Iris pigment epithelial cell (primary cell): ENCODE measurements at places on chromosomes 2 and 18.

DNA sequence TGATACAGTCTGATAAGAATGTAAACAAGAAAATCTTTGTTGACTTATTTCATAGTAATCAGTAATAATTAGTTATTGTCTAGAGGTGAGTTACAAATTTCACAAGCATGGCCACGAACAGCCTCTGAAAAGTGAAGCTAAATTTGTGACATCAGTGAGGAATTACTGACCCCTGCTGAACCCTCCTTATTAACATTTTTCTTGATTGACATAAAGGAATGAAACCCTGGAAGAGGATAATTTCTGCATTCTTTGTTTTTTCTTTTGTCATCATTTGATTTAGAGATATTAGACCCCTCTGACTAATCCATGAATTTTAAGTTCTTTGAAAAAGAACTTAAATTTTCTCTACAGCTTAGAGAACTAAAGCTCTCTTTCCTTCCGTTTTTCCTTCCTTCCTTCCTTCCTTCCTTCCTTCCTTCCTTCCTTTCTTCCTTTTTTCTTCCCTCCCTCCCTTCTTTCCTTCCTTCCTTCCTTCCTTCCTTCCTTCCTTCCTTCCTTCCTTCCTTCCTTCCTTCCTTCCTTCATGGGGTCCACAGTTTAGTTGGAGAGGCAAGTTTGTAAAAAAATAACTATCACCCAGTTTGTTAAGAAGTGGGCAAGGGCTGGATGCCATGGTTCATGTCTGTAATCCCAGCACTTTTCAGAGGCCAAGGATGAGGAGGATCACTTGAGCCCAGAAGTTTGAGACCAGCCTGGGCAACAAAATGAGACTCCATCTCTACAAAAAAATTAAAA lies 387.0 kb downstream of the MTX2 start:
- DNase-seq: no peak

- DNase-seq: no peak
Measured at GRCh38 chr2:225064928-225065327, 22.7 kb upstream of the DOCK10 start.

GRCh38 chr2:192195548-192196418 lies 1.1 kb upstream of the TMEFF2 start:
- peak; percentile 24 for DNase-seq

GRCh38 chr2:233817361-233817911 lies 36.9 kb downstream of the HJURP start:
- DNase-seq: peak; percentile 37

GRCh38 chr2:234308813-234309195 lies 188.1 kb downstream of the ARL4C start:
- DNase-seq: peak; percentile 66

DNA sequence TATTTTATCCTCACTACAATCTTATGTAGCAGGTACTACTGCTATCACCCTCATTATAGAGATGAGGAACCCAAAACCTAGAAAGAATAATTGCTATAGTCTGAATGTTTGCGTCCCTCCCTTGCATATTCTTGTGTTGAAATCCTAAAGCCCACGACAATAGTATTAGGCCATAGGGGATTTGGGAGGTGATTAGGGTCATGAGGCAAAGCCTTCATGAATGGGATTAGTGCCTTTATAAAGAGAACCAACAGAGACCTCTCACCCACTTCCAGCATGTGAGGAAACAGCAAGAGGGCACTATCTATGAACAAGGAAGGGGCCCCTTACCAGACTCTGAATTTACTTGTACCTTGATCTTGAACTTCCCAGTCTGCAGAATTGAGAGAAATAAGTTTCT lies 500.3 kb upstream of the FAM98A start:
- DNase-seq: no peak

DNA sequence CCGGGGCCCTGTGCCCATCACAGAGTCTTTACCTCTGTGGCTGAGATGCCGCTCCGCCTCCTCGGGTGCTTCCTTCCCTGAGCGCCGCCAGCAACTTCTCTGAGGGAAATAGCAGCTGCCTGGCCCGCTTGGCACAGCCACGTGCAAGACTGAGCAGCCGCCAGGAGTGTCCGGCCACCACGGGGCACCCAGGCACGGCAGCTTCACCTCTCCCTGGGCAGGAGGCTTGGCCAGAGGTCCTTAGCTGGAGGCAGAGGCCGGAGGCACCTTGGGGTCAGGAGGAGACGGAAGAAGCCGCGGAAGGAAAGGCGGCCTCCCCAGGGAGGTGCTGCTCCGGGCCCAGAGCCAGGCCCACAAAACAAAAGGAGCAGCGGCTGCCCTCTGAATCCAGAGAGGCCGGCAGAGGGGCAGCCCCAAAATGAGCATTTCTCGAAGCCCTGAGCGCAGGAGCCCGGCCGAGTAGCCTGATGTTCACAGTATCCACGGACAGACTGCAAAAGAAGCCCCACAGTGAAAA lies 6.0 kb upstream of the LIMS2 start:
- no peak for DNase-seq

DNA sequence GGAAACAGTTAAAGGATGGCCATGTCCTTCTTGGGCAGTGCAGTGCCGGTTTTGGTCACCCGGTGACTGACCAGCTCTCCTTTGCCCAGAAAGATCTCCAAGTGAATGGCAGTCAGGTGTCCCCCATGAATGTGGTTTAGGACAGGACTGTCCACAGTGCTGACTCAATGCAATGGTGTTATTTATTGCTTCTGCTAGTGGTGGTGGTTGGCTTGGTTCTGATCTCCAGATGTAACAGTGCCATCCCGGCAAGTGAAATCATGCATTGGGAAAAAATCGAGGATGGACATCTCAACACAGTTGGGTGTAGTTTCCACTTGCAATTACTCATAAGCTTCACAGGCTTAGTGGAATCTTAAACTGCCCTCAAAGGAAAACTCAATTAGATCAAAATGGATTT lies 81.9 kb downstream of the TGOLN2 start:
- DNase-seq: no peak

GRCh38 chr2:112055730-112056625 lies 909 bp downstream of the TMEM87B start:
- peak; percentile 94 for DNase-seq

DNA sequence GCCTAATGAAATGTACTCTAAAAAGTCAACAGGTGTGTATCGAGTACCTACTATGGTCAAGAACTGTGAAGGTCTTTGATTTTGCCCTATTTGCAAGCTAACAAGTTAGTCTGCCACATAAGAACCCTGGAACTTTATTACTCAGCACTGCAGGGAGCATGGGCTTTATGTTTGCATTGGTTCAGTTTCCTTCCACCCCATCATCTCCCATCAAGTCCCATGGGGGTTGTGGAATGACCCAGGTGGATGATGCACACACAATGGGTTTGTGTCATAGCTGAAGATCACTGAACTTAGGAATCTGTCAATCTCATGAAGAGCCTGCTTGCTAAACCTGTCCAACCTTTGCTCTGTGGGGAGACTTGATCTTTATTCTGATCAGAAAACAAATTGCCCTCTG lies 265.5 kb downstream of the RPRM start:
- no peak for DNase-seq
